Activated CD8-positive, alpha-beta memory T cell treated with anti-CD3 and anti-CD28 coated beads for 1 hour (primary cell): ENCODE measurements at places on chromosomes 3 and 15.
A peak's percentile ranks its signal among the peaks of the same experiment; 100 is the strongest.

- DNase-seq = no peak
Observed at GRCh38 chr15:73175382-73175781, 123.1 kb downstream of the NEO1 start.

- no peak for DNase-seq
Observed at GRCh38 chr3:158166223-158166622, 56.3 kb downstream of the RSRC1 start.

GRCh38 chr3:40745381-40746106, 220.8 kb downstream of the ZNF621 start:
- no peak for DNase-seq

DNA sequence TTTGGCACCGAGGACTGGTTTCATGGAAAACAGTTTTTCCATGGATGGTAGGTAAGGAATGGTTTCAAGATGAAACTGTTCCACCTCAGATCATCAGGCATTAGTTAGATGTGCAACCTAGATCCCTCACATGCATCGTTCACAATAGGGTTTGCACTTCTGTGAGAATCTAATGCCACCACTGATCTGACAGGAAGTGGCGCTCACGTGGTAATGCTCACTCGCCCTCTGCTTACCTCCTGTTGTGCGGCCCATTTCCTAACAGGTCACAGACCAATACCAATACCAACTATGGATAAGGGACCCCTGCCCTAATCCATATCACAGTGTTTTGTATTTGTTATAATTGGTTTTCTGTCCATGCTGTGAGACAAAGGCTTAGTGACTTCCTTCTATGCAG, 58.9 kb downstream of the SLMAP start:
- DNase-seq = peak; percentile 1
